ENCODE measurements at places on chromosomes 3 and 15. TPM values are rescaled to one million over a fixed set of nuclear protein-coding genes. Genes with fewer than 3 reads are reported as not detected.

The SLC2A2 gene
- total RNA-seq: not detected

The CLRN1 gene
- total RNA-seq: not detected

The COL8A1 gene
- 4.3 TPM for total RNA-seq

The KCNMB2 gene
- total RNA-seq: not detected

GRCh38 chr15:31269816-31270575 is 56.6 kb upstream of the KLF13 start:
- H3K4me3 ChIP-seq: no peak overlapping the region
- H3K27me3 ChIP-seq: no peaks in the 10 kb centered on the region
- H3K27ac ChIP-seq: no peak overlapping the region
- no peaks in the 10 kb centered on the region for H3K36me3 ChIP-seq
- DNase-seq: no peak

GRCh38 chr15:27438403-27439375 is 467.7 kb downstream of the GABRG3 start:
- H3K27ac ChIP-seq: no peak overlapping the region
- H3K27me3 ChIP-seq: no peaks in the 10 kb centered on the region
- H3K4me1 ChIP-seq: no peaks in the 10 kb centered on the region

All from psoas muscle (tissue), 8 donors.